ENCODE measurements at places on chromosomes 11 and 22.

GRCh38 chr11:13347901-13348300, 70.3 kb downstream of the BMAL1 start:
- DNase-seq = no peak

- DNase-seq = no peak
These were observed 16.9 kb downstream of the IL17RA start for GRCh38 chr22:17101475-17102296.

- no peak for DNase-seq
These were observed 379.8 kb downstream of the SOX6 start for GRCh38 chr11:15976433-15977045.

DNA sequence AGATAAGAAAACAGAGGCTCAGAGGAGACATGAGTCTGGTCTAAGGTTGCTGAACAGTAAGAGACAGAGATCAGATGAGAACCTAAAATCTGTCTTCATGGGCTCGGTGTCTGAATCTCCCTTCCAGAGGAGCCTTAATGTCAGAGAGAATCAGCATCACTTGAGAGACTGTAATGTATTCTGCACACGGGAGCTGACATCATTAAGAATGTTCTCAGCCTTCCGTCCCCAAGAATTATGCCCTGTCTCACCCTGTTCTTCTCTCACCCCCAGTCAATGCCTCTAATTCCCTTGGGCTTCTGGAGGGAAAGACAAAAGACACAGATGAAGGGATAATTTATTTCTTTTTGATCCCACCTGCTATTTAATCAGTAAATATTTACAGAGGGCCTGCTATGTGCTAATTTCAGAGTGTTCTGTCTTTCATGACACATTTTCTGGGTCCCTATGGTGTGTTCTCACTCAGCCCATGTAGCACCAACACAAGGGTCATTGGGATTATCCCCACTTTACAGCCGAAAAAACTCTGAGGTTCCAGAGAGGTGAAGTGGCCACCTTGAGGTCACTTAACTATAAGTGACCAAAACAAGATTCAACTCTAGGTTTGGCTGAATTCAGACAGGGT, 61.8 kb downstream of the CD82 start:
- no peak for DNase-seq

- DNase-seq = no peak
These were observed 92.9 kb downstream of the DHCR7 start for GRCh38 chr11:71355281-71355680.

DNA sequence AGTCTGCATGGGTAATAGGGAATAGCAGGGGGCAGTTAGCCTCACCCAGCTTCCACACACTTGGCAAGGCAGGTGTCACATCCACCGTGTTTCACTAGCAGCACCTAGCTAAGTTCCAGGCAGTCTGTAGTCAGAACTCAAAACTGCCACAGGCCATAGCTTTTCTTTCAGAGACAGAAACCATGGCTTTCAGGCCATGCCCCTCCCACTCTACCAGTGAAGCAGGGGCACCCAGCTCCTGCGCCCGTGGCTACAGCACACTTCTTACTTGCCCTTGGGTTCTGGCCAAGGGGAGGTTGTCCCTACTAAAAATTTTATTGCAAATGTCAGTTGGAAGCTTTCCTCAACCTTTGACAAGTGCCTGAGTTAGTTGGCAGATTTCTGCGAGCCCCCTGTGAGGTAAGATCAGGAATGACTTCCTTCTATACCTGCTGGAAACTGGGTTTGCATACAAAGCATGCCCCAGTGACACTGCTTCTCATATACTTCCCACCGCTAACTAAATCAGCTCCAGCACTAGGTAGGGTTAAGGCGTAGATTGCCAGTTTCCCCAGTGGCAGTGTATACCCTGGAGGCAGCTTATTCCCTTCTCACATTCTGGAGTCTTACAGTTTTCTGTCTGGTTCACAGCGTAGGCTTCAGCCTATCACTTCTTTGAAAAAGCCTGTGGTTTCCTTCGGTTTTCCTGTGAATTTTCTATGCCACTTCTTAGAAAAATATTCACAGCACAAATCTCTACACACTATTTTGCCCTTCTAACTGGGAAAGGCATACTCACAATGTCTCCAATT, 139.0 kb upstream of the LUZP2 start:
- no peak for DNase-seq
